ENCODE measurements at places on chromosomes 5 and 9.

GRCh38 chr9:113979343-113980127 lies 98.6 kb downstream of the AMBP start:
- DNase-seq, result no peak

GRCh38 chr9:10855847-10856246 lies 243.0 kb upstream of the PTPRD start:
- no peak for DNase-seq

DNA sequence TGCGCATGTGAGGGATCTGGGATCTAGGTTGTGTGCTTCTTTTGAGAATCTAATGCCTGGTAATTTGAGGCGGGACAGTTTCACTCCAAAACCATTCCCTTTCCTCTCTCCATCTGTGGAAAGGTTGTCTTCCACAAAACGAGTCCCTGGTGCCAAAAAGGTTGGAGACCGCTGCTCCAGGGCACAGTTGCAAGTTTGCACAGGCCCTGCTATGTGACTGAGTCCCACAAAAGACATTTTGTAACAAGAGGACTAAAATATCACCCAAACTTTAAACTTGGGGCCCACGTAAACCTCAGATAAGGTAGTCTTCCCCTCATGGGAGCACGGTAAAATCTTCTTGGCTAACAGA lies 5.8 kb upstream of the ZNF367 start:
- DNase-seq, result no peak

DNA sequence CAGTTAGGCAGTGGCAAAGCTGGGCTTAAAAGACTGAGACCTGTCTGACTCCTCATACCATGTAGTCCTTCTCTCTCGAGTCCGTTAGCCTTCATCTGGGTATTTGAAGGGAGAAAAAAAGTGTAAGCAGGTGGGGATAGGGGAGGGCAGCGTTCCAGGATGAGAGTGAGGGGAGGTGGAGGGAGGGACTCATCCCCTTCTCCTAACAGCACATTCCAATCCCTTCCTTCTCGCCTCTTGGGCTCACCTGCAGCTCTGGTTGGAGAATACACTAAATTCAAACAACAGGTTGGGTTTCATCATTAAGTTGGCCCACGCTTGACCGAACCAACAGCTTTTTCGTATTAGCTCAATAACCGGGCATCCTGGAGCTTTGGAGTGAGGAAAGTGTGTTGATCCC lies 3.6 kb downstream of the NEURL1B start:
- no peak for DNase-seq

DNA sequence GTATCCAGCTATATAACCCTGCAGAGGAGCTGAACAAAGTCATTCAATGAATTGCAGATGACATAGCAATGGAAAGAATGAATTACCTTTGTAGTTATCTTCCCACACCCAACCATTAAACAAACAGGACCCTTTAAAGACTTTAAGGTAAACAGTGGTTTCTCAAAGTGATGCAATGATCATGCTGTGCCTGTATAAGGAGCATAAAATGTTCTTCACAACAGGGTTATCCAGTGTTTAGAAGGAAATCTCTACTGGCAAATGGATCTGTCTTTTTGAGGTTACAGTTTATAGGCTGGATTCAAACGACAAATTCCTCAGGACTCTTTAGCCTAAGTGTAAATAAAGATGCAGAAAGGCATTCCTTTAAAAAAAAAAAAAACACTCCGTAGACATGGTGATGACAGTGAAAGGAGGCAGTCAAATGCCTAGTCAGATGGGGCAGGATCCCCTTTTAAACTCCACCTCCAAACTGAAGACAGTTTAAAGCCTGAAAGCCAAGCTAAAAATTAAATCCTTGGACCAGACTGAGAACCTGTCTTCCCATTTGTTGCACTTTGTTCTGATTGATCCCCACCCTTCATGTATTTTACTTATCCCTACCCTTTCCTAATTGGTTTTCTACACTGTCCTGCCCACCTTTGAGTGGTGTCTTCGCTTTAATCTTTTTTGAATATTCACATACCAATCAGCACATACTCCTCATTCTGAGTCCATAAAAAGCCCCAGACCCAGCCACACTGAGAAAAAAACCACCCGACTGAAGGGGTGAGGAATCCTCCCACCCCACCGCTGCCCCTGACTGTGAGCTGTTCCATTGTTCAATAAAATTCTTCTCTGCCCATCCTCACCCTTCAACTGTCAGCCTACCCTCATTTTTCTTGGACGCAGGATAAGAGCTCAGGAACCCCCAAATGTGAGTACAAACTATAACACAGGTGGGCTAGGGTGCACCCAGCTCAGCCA lies 761.3 kb upstream of the DMAC1 start:
- DNase-seq, result no peak

DNA sequence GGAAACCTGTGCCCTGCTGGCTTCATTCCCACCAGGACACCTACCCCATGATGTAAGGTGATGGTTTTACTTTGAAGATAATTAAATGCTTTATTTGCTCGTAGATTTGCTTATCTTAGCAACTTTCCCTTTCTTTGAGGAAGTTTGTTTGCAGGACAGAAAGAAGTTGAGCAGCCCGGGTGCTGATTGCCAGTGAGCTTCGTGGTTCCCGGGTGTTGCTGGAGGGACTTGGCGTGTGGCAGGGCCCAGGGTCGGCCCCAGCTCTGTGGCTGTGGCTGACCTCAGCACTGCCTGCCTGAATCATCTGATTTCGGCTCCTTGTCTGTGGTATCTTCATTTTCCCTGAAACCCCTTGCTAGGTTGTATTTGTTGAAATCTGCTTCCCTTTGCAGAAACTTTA lies 8.7 kb downstream of the POMT1 start:
- DNase-seq, result no peak

DNA sequence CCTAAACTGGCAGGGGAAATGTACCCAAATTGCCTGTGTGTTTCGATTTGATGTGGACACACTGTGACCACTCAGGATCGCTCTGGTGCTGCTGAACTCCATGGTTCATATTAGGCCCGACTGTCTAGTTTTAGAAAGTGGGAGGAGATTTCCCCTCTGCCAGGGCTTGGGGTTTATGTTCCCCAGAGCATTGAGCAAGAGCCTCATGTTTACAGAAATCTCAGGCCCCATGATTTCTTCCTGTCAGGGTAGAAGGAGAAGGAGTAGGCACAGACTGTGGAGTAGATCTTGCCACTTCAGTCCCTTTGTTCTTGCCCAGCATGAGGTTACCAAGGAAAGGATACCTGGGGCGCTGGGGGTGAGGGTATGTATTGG lies 40.8 kb upstream of the GLRX start:
- DNase-seq, result no peak

DNA sequence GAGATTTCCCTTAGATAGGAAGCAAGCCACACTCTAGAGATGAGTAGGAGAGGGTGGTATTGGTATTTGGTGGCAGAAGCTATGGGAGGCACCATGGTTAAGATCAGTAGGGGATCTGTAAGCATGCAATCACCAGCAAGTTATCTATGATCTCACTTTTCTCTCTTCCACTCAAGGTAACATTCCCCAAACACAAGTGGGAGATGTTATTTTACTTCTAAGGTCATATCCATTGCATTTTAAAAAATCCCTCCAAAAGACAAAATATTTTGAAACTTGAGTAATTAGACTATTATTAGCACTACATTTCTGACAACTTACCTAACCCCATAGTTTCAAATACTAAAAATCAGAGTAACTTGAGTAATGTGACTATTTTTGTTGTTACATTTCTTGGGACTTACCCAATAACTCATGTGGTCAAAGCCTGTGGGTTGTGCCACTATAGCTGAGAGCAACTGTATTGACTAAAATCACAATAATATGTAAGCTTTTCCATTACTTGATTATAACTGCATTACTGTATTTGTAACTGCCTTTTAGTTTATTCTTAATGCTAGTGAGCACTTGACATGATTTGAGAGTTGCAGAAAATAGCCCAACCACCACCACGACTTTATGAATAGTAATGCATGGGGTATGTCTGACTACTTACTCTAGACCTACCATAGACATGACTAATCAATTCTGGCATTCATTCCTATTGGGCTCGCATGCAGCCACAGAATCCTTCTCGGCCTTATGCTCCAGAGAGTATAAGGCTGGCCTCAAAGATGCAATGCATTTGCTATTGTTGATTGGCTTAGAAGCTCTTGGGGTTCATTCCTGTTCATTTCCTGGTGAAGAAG lies 264.7 kb downstream of the TRIM32 start:
- no peak for DNase-seq

DNA sequence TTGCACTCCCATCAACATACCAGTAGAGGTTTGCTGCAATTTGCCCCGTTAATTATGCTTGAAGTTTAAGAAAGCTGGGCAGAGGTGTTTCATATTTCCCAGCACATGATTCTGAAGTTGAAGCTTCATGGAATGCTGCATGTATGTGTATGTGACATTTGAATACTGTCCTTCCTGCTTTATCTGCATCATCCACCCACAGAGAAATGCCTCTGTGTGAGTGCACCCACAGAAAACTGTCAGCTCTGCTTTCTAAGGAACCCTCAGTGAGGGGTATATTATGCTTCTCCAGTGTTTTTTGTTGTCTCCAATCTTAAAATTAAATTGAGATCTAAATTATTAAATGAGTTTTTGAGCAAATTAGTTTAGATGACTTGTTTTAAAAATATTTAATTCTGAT lies 358.1 kb upstream of the PIK3R1 start:
- DNase-seq, result no peak

GRCh38 chr5:160445132-160445531 lies 23.5 kb downstream of the PTTG1 start:
- no peak for DNase-seq

DNA sequence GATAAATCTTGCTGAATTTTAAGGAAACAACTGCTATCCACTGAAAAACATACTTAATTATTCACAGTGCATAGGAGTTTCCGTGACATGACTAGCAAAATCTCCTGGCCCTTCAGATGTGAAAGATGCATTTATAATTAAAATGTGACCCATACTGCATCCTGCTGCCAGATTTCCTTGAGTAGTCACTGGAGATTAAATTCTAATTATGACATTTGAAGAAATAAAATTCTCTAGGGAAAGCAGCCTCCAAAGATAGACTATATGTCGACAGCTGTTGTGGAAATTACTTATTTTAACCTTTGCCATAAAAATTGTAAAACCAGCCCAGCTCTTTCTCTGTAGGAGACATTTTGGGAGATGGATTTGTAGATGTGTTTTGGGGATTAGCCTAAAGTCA lies 193.6 kb upstream of the SMC2 start:
- no peak for DNase-seq

DNA sequence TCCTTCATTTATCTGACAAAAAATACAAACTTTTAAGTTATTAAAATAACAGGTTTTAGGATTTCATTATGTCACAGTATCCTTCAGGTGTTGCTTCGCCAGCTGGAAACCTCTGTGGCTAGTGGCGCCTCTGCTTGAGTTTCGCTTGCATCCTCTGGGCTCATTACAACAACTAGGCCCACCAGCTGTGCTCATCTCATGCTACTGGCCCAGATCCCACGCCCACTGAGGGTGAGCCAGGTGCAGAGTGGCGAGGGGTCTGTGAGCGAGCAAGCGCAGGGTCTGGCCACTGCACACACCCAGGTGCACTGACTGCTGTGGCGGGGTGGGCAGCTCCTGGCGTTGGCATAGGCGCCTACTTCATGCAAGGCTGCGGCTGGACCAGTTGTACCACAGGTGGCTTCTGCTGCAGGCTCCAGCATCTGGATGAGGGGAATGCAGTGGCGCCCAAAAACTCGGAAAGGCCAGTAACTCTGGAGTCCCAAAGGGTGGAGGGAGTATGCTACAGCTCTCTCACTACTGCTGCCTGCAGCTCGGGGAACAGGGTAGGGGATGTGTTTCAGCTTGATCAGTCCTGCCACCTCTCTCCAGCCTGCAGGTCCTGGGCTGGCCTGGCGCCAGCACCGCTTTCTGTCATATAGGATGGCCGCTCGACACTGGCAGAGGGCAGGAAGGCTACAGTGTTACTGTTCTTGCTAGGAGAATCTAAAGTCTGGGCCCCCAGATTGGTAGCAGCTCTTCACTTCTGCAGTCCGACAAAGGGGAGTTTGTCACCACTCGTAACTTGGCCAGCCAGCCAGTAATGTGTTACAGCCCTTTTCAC lies 452.1 kb downstream of the TUSC1 start:
- no peak for DNase-seq

- DNase-seq, result no peak
Measured at GRCh38 chr5:149264439-149265067, 7.1 kb upstream of the AFAP1L1 start.
